ENCODE measurements at places on chromosomes 5 and 9.

GRCh38 chr9:114423181-114423580 is 35.4 kb upstream of the AKNA start:
- DNase-seq = no peak

GRCh38 chr5:41503310-41503709 is 7.1 kb downstream of the PLCXD3 start:
- DNase-seq = no peak

DNA sequence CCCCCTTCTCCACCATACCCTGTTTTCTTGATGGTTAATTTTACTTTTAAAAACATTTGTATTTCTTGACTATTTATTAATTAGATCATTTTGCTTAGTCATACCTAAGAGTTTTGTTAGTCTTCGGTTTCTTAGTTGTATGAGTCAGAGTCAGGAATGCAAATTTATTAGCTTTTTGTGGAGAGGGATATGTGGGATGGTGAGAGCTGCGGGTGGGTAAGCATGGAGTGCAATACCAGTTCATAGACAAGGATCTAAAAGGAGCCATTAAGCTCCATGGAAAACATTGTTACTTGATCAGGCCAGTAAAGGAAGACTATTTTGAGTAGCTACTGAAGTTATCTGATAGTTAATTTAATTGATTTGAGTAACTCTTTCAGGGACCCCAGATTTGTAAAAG is 77.5 kb downstream of the ZSWIM6 start:
- no peak for DNase-seq

DNA sequence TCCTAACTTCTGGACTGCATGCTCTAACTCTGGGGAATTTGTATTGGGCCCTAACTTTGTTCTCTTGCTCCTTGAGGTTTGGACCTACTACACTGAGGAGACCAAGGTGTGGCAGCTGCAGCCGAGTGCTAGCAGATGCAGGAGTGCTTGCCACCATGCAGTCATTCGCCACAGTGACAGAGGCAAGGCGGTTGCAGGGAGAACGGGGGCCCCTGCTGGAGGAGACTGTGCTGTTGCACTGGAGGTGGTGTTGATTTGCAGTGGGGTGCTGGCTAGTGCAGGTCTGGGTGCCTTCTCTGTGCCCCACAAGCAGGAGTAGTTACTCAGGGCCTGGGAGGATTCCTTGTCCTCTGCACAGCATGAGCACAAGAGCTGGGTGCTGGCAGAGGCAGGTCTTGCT is 22.4 kb upstream of the DIRAS2 start:
- DNase-seq = no peak

- no peak for DNase-seq
These were observed 6.9 kb downstream of the CXCL14 start for GRCh38 chr5:135571902-135572301.

GRCh38 chr5:111676926-111677415 is 80.0 kb downstream of the NREP start:
- no peak for DNase-seq
